ENCODE measurements at places on chromosomes 5 and 9. TPM values are rescaled to one million over a fixed set of nuclear protein-coding genes. Genes with fewer than 3 reads are reported as not detected.
A peak's percentile ranks its signal among the peaks of the same experiment; 100 is the strongest.

The CCDC192 gene
- total RNA-seq, result 2.0 TPM

DNA sequence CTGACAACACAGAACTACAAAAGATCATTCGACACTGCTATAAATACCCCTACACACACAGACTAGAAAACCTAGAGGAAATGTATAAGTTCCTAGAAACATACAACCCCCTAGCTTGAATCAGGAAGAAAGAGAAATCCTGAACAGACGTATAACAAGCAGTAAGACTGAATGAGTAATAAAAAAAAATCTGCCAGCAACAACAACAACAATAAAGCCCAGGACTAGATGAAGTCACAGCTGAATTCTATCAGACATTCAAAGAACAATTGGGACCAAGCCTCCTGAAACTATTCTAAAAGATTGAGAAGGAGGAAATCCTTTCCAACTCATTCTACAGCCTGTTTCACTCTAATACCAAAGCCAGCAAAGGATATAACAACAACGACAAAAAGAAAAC lies 68.2 kb upstream of the SLIT3 start:
- no peaks in the 10 kb centered on the region for H3K36me3 ChIP-seq
- DNase-seq, result no peak
- H3K27ac ChIP-seq, result no peak overlapping the region
- H3K4me1 ChIP-seq, result no peaks in the 10 kb centered on the region

- H3K27me3 ChIP-seq, result no peaks in the 10 kb centered on the region
- H3K4me1 ChIP-seq, result peaks cover 13% of the 10 kb centered on the region
These were observed 46.4 kb downstream of the STXBP1 start for GRCh38 chr9:127658428-127658827.

The ACTBL2 gene
- total RNA-seq, result not detected

The ZDHHC12 gene
- 25.6 TPM for total RNA-seq

The IL5 gene
- not detected for total RNA-seq

- DNase-seq, result no peak
- H3K4me3 ChIP-seq, result no peak overlapping the region
- no peak overlapping the region for H3K27ac ChIP-seq
- H3K36me3 ChIP-seq, result no peaks in the 10 kb centered on the region
- peaks cover 10% of the 10 kb centered on the region for H3K4me1 ChIP-seq
These were observed 126.0 kb downstream of the STK32A start for GRCh38 chr5:147360816-147361215.

DNA sequence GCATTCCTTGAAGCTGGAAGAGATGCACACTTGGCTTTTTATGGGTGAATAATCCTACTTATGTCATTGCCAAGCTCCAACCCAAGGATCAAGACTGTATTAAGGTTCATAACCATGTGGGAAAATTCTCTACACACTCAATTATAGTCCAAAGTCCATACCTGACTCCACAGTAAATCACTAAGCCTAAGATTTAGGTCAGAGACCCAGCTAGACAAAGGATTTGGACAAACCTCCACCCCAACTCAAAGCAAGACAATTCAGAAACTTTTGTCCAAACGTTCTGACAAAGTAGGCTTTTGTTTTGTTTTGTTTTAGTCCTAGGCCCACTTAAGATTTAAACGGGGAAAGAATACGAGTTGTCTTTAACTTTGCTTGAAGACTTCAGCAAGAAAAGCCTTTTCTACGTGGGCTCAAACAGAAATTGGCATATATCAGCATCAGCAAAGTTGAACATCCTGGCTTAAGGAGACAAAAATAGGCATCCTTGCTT lies 1.7 kb downstream of the MEGF9 start:
- peak overlapping the region; percentile 84 for H3K4me3 ChIP-seq
- peaks cover 35% of the 10 kb centered on the region for H3K4me1 ChIP-seq
- H3K36me3 ChIP-seq, result peaks cover 3% of the 10 kb centered on the region
- DNase-seq, result no peak
- no peaks in the 10 kb centered on the region for H3K27me3 ChIP-seq

GRCh38 chr9:21994556-21995005 lies at the start of gene CDKN2B-AS1:
Gene CDKN2B-AS1 (plus strand): TSS chr9:21994791.
- DNase-seq, result no peak
- peaks cover 84% of the 10 kb centered on the region for H3K27me3 ChIP-seq
- no peaks in the 10 kb centered on the region for H3K36me3 ChIP-seq
- H3K4me3 ChIP-seq, result peak within 1 kb of the TSS; percentile 95
- H3K27ac ChIP-seq, result peak within 1 kb of the TSS; percentile 91

The MEIKIN gene
- total RNA-seq, result not detected

The PCDHGA3 gene
- 0.27 TPM for total RNA-seq
